Stimulated activated CD4-positive, alpha-beta T cell treated with anti-CD3 and anti-CD28 coated beads, Interleukin-1b, Interleukin-23, amount 100 ng/mL, for 24 hours (primary cell): ENCODE measurements at places on chromosomes 13 and 19.

DNA sequence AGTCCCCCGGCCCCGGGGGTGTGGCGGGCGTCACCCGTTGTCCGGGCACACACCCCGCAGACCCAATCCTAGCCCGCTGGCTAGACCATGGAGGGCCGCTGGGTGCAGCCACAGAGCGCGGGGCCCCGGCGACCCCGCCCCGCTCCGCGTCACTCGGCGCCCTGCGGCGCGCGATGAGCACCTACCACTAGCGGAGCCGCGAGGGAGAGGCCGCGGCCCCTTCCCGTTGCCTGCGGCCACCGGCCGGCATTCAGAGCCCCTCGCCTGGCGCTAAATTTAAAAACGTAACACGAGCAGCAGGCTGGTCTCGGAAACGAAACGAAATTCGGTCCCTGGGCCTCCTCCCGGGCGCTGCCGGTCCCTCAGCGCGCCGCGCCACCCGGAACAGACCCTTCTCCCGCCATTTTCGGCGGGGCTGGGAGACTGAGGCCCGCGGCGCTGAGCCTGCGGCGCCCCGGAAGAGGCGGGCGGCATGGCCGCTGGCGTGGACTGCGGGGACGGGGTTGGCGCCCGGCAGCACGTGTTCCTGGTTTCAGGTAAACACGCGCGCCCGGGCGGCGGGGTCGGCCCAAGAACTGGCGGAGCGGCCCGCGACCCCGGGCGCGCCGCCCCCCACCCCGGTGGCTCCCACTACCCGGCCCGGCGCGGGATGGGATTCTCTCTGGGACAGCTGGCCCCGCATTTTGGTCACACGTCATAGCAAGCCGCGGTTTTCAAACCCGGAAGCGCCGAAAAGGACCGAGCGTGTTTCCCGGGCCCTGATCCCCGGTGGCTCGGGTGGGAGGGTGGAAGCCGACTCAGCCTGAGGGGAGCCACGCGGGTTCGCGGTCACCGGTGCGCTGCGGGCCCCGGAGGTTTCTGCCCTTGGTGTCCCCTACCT, at the start of gene RNASEH2B:
Gene RNASEH2B (plus strand): TSS at position 187 of the 880 bp plus-strand sequence. CDS start 286 bp downstream, at position 473.
- peak; percentile 42 for DNase-seq

DNA sequence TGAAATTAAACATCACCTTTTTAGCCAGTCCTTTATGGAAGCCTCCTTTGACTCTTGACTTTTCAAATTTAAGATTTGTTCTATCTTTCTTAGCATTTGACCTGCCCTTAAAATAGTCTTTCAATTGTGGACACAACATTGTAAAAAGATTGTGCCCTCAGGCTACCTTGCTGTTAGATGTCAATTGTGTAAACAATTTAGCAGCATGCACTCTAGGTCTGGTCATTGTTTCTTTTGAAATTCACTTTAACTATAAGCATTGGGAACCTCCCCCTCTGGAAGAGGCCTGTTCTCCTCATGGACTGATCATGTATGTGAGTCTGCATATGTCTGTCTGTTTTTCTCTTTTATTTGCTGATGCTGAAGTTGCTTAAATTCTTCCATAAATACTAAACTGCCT, 31.5 kb upstream of the PABPC3 start:
- DNase-seq, result no peak

GRCh38 chr13:66716538-66716937, 513.6 kb downstream of the PCDH9 start:
- no peak for DNase-seq

DNA sequence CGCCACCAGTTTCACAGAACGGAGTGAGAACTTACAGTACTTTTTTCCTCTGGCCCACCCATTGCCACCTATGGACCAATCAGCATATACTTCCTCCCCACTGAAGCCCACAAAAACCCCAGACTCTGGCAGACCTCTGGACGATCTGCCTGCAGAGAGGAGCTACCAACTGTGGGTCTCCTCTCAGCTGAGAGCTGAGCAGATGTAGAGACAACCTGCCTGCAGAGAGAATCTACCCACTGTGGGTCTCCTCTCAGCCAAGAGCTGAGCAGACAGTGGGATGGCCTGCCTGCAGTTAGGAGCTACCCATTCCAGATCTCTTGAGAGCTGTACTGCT, 69.7 kb downstream of the PIBF1 start:
- DNase-seq, result no peak

DNA sequence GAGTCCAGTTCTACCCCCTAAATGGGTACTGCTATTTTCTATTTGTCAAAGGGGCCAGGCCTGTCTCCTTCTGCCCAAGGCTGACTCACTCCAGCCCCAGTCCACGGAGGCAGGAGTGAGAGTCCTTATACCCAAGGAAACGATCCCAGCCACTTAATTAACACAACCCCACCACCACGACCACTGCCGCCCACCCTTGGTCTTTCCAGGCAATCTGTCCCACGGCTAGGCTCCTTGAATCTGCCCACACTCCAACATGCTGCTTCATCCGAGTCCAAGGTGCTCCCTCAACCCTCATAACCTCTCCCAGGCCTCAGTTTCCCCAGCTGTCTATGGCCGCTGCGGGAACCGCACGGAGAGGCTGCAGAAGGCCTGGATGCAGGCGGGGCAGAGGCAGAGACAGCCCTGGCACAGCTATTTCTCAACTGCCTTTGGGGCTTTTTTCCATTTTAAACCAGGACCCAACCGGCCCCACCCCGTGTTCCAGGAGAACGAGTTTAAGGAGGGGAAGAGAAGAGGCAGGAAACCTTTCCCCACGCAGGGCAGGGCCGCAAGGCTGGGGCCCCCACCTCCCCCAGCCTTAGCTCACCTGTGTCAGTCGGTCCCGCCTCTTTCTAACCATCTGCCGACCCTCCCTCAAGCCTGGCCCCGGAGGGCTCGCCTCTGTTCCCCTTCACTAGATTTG, 746 bp downstream of the RAB3D start:
- no peak for DNase-seq

- no peak for DNase-seq
Measured at GRCh38 chr19:31272583-31273106, 76.6 kb downstream of the TSHZ3 start.

- DNase-seq, result no peak
Measured at GRCh38 chr19:4043966-4044715, 22.6 kb downstream of the ZBTB7A start.

DNA sequence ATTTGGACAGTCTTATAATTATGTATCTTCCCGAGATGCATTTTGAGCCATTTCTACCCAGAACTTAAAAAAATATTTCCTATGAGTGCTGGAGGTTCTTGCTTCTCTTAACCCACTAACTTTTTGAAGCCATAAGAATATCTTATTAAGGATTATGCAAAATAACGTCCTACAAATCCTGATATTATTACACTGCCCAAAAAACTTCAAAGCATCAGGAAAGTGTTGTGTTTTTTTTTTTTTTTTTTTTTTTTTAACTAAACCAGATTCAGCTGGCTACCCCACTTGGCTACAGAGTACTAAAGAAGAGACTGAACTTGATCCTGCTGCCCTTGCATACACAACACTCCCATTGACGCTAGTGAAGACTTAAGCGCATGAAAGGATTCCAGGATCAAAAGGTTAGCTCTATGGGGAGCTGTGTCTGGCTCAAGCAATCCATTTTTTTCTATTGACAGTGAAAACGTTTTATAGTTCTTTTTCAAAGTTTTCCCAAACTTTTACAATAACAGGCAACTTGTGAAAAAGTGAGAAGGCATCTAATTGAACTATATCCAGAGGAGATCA, 141.4 kb downstream of the KCNRG start:
- no peak for DNase-seq

GRCh38 chr19:19748249-19748938, 15.5 kb upstream of the ZNF14 start:
- DNase-seq, result no peak

- no peak for DNase-seq
Measured at GRCh38 chr13:104006625-104007075, 940.4 kb upstream of the SLC10A2 start.

GRCh38 chr13:38498271-38498670, 148.6 kb downstream of the UFM1 start:
- DNase-seq, result no peak

DNA sequence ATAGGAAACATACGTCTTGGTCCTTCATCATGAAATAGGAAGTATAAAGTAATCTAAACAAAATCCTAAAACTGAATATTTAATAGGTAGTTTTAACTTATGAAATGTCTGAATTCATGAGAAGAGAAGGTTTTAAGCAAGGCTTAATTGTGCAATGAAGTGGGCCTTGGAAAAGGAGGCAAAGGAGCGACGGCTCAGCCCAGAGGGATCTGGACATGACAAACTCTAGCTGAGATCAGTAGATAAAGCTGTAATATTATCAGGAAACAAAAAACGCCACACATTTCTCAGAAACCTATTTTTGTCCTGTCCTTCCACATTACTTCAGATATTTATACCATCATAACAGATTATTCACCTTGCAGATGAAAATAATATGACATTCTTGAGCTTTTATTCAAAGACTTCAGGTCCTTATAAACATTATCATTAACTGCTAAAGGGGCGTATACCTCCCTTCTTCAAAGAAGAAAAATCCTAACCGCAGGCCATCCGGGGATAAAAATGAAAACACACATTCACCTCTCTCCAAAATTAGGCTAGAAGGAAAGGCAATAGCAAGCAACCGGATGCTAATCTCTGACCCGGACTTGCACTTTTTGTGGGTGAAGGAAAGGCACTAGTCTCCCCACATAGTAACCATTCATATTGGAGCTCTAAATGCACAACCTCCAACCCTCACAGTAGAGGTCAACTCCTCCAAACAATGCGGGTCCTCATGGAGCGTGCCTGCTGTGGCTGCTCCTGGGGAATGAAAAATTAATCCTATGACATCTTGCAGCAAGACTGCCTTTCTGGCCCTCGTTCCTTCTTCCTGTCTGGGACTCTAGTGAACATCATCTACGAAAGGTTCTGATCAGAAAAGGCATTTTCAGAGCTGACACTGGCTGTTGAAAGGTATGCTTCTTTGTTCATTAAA, 108.8 kb downstream of the TBC1D4 start:
- DNase-seq, result no peak

- no peak for DNase-seq
Measured at GRCh38 chr13:65855242-65855805, 1374.8 kb downstream of the PCDH9 start.

- DNase-seq, result no peak
Measured at GRCh38 chr19:46271481-46272197, 25.2 kb upstream of the HIF3A start.

GRCh38 chr13:97285221-97285955, 63.3 kb downstream of the MBNL2 start:
- no peak for DNase-seq

- no peak for DNase-seq
Measured at GRCh38 chr19:44905437-44906160, at the start of gene APOE. Gene APOE, plus strand, starts transcription at chr19:44905796. Its CDS starts 829 bp downstream, at chr19:44906625.

DNA sequence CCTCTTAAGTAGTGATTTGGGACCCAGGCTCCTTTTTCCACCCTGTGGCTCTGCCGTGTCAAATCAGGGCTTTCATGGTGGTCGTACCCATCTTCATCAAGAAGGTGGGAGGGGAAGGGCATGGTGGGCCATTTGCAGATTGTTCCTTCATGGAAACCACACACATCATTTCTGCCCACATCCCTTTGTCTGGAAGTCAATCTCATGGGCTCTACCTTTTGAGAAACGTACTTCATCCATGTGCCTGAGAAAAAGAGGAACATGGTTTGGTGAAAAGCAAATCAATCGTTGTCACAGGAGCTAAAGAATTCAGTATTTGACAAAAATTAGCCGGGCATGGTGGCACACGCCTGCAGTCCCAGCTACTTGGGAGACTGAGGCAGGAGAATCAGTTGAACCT, 233.4 kb downstream of the FOXO1 start:
- no peak for DNase-seq

DNA sequence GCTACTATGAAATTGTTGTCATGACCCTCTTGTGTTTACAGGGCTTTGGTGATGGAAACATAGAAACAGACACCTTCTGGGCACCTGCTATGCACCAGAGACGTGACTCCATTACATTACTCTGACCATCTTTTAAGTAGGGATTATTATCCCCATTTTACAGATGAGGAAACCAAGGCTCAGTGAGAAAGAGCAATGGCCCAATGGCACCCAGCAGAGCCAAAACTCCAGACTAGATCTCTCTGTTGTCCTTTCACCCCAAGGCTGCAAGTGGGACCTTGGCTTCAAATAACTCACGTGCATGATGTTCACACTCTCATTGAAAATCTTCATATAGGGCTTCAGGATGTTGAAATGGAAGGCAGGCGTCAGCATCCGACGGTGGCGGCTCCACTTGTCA, 5.9 kb downstream of the CYP4F2 start:
- no peak for DNase-seq

- DNase-seq, result no peak
Measured at GRCh38 chr19:3131168-3131567, 4.7 kb upstream of the GNA15 start.

GRCh38 chr19:38089440-38089839, 134.6 kb downstream of the DPF1 start:
- no peak for DNase-seq

DNA sequence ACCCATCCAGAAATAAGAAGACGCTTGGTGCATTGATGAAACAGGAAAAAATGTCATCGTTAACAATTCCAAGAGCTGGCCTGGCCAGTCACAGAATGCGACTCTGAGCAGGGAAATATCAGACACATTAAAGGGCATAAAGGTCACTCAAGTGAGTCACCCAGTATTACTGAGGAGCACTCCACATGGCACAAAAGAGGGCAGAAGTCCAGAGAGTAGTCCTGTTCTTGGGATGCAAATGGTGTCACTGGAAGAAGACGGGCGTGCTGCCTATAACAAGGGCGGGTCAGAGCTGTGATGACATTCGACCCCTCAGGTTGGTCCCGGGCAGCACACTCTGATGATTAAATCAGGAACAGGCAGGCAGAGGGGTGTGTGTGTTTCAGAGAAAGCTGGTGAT, 720.3 kb downstream of the UQCRFS1 start:
- no peak for DNase-seq

DNA sequence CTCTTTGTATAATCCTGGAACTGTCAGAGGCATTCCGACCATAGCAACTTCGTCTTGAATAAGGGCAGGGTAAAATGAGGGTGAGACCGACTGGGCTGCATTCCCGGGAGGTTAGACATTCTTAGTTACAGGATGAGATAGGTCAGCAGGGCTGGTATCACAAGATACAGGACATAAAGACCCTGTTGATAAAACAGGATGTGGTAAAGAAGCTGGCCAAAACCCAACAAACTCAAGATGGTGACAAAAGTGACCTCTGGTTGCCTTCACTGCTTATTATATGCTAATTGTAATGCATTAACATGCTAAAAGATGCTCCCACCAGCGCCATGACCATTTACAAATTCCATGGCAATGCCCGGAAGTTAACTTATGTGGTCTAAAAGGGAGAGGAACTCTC, 27.7 kb upstream of the MBNL2 start:
- no peak for DNase-seq
